ENCODE measurements at places on chromosomes 2 and 18. TPM values are rescaled to one million over a fixed set of nuclear protein-coding genes. Genes with fewer than 3 reads are reported as not detected.
A peak's percentile ranks its signal among the peaks of the same experiment; 100 is the strongest.

- no peak for DNase-seq
These were observed 92.3 kb downstream of the ETAA1 start for GRCh38 chr2:67489396-67489795.

GRCh38 chr2:235390108-235390815 is 103.6 kb upstream of the AGAP1 start:
- peak; percentile 32 for DNase-seq

- no peak for DNase-seq
These were observed 25.0 kb upstream of the CXXC1 start for GRCh38 chr18:50312296-50313030.

DNA sequence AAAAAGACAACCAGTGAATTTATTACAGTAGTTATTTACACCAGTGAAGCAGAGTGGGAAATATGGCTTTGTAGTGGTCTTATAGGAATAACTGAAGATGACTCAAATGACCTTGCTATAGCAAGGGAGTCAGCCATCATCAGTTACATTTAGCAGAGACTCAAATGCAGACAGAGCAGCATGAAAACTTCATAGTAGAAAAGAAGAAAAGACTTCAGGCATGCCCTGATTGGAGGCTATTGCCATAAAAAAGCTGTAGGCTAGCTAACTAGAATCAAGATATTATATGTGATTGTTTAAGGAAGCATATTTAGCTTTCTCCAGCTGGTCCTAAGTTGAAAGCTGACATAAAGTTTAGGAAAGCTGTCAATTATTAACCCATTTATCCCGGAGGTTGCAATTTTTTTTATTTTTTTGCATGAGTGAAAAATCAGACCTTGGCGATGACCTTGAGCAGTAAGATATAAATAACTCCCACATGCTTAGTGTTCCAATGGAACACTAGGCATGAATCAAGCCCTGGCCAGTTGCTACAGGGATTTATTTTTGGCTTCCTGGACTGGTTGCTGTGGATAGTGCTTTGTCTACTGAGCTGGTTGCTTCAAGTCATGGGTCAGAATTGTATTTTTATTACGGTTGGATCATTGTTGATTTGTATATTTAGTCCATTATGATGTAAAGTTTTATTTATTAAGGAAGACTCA is 675.6 kb upstream of the VRK2 start:
- peak; percentile 26 for DNase-seq

DNA sequence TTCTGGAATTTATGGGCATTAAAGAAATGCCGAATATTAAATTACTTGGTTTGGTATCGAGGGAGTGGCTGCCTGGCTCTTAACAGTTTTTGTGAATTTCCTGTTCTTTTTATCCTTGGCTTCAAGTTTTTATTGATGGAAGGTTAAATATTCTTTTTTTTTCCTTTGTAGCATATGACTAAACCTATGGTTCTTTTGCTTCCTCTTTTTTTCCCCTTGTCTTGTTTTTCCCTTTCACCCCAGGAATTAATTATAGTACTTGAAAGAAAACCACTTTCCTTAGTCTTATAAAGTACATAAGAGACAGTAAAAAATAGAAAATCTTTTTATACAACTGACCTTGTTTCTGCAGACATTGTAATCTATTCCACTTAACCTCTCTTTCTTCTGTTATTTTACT is 42.4 kb downstream of the MGAT5 start:
- no peak for DNase-seq

DNA sequence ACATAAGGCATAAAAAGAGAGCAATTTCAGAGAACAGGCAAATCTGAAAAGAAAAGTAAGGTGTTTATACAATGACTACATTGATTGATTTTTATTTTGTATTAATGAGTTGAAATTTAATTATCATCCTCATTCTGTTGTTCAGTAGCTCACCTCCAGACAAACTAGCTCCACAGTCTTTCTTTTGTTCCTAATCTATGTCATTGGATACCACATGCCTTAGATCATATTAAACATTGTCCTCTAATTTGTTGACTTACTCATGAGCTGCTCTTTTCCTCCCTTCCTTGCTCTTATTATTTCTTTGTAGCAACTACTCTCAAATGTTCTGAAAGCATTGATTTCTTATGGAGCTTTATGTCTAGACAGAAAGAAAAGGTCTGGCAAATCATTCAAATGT is 185.5 kb upstream of the ZSWIM2 start:
- DNase-seq = no peak

- no peak for DNase-seq
These were observed 6.3 kb downstream of the PRLH start for GRCh38 chr2:237572742-237573101.

The FIGN gene
- 3.5 TPM for polyA plus RNA-seq

The CDKL4 gene
- 3.9 TPM for polyA plus RNA-seq

The KCNJ3 gene
- polyA plus RNA-seq = 0.30 TPM

All from testis (tissue), 5 donors.